ENCODE measurements at places on chromosomes 13 and 19.

- no peak for DNase-seq
Measured at GRCh38 chr19:42092350-42092749, 16.4 kb downstream of the ZNF574 start.

DNA sequence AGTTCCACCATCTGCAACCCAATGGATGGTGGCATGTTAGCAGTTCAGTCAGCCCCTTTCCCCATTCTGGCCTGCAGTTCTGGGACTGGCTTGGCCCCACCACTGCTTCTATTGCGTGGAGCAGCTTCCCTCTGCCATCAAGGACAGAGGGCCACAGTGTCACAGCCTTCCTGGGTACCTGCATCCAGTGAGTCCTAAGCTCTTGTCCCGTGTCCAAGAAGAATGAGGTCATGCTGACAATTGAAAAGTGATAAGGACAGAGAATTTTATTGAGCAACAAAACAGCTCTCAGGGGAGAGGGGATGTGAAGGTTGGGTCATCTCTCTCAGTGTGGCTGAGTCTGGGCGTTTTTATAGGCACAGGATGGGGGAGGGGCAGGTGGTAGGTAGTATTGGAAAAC is 33.5 kb upstream of the SIN3B start:
- DNase-seq, result no peak

GRCh38 chr19:33553530-33554310 is 32.1 kb upstream of the PEPD start:
- no peak for DNase-seq

- DNase-seq, result peak; percentile 69
Measured at GRCh38 chr13:112443995-112444311, 67.8 kb downstream of the SPACA7 start.

- DNase-seq, result no peak
Measured at GRCh38 chr13:29562786-29563438, 32.6 kb downstream of the SLC7A1 start.

GRCh38 chr13:24627090-24627714 is 53.0 kb upstream of the ATP12A start:
- no peak for DNase-seq

DNA sequence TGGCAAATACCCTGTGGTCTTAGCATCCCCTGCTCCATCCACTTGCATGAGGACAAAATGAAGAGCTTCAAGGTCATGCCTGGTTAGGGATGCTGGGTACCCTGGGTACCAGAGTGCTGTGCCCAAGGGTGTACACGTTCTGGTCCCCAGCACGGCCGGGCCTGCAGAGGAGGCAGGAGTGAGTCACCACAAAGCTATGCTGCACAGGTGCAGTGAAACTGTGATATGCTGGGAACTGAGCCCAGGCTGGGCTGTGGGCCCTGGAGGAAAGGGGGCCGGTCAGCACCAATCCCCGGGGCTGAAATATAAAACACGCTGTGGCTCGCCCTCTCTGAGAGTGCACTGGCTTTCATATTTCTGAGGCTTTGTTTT is 95.1 kb downstream of the TSHZ3 start:
- no peak for DNase-seq

- DNase-seq, result no peak
Measured at GRCh38 chr19:6697291-6697690, 23.2 kb downstream of the C3 start.

DNA sequence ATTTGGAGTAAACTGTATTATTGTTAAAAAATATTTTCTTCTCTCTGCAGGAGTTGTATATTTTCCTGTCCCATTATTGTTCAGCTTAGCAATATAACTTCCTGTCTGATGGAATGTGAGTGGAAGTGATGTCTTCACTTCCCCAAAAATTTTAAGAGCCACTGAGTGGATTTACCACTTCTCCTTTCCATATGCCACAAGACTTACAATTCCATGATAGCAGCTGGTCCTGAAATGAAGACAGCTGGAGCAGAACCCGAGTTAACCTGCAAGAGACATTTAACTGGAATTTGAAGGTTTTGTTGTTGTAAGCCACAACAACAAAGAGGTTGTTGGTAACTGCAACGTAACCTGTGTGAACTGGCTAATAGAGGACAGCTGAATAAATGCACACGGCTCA is 23.4 kb upstream of the TBC1D4 start:
- DNase-seq, result no peak

- no peak for DNase-seq
Measured at GRCh38 chr19:33957804-33958203, 161.1 kb downstream of the KCTD15 start.

GRCh38 chr13:37014609-37015008 is 14.0 kb downstream of the EXOSC8 start:
- no peak for DNase-seq

- no peak for DNase-seq
Measured at GRCh38 chr13:21232599-21232998, 56.1 kb downstream of the MRPL57 start.

GRCh38 chr19:57319869-57320179 is 448 bp upstream of the ZNF543 start:
- DNase-seq, result no peak

DNA sequence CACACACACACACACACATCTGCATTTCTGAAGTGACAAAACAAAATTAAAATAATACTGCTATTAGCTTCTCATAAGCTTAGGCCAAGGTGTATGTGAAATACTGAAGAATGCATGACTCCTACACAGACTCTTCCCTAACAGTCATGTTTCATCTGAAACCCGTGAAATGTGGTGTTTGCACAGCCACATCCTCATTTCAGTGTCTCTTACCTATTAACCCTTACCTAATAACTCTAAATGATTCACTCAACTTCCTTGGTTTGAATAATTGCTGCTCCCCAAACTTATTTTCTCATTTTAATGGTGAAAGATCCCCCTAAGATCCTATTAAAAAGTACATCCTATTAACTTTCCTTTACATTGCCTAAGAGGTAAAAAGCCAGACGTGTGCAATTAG is 117.6 kb downstream of the MIPEP start:
- no peak for DNase-seq

DNA sequence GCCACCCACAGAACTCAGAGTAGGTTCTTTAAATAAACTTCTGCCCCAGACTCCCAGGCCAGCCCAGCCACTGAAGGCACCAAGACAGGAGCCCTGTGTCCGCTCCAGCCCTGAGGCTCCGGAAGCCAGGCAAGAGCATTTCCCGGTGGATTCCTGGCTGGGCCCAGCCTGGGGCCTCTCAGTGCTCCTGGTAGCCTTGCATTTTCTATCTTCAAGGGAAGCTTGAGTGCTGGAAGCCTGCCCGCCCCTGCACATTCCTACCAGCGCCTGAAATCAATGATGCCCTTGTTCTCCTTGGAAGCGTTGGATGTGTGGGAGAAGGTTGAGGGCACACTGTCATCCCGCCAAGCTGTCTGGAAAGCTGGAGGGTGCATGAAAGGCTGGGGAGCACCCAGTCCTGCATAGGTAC is 70.3 kb downstream of the ALOX5AP start:
- no peak for DNase-seq

- DNase-seq, result no peak
Measured at GRCh38 chr13:85738696-85739320, 60.4 kb downstream of the SLITRK6 start.

DNA sequence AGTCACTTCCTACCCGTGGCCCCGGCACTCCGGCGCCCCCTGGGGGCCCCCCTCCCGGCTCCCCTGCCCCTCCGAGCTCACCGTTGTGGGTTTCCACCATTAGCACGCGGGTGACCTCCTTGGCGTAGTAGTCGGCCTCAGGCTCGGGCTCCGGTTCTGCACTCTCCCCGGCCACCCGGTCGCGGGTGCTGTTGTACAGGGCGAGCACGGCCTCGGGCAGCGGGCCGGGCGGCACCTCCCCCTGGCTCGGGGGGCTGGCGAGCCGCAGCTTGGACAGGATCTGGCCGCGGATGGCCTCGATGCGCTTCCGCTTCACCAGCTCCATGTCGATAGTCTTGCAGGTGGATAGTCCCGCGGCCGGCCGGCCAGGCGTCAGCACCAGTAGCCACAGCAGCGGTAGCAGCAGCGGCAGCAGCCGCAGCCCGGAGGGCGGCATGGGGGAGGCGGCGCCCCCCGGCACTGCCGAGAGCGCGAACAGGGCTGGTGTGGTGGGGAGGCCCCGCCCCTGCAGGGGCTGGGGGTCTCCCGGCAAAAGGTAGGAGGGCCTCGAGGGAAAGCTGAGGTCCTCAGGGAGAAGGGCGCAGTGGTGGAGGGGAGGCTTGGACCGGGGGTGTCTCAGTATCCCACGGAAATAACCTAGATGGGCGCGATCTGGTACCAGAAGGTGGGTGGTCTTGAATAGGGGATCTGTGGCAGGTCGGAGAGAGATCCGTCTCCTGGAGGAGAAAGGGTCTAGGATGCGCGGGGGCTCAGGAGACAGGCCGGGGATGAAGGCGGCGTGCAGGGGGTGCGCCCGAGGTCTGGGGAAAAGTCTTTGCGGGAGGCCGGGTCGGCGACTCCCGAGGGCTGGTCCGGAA is 885 bp downstream of the TGFB1 start:
- peak; percentile 89 for DNase-seq

- no peak for DNase-seq
Measured at GRCh38 chr19:17686023-17686521, 2.1 kb downstream of the UNC13A start.

DNA sequence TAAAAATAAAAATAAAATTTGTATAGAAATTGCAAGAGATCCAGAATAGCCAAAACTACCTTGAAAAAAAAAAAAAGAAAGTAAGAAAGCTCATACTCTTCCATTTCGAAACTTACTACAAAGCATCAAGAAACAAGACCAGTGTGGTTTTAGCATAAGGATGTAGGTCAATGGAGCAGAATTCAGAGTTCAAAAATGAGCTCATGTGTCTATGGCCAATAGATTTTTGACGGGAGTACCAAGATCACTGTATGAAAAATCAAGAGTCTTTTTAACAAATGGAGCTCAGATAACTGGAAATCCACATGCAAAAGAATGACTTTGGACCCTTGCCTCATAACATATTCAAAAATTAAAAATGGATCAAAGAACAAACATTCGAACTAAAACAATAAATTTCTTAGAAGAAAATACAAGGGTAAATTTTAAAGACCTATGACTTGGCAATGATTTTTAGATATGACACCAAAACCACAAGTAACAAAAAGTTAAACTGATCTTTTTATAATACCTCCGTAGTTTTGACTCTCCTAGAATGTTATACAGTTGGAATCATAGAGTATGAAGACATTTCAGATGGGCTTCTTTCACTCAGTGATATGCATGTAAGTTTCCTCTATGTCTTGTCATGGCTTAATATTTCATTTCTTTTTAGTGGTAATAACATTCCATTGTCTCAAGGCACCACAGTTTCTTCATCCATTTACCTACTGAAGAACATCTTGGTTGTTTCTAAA is 43.2 kb downstream of the KLF12 start:
- no peak for DNase-seq

DNA sequence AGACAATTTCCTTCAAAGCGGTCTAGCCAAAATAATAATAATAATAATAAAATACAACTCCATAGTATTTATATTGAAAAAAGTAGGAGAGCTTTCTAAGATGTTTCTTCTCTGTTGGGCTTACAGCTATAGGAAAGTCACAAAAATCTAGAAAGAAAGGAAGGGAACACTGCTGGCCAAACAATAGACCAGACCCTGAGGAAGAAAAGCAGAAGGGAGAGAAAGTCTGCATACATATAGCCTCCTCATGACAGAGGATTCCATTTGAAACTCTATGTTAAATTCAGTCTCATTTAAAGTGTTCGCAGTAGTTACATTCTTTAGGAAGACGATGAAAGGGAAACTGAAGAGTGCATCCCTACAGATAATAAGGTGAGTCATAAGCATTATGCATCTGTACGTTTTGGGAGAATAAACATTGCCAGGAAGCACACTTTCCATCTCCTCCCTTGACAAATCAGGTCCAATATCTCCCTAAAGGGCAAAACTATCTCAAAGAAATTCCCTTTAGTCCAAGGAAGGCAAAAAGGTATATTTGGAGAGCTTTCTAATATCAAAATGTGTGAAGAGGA is 86.5 kb downstream of the PCDH9 start:
- no peak for DNase-seq

GRCh38 chr13:40026174-40026585 is 370.7 kb downstream of the COG6 start:
- peak; percentile 66 for DNase-seq

DNA sequence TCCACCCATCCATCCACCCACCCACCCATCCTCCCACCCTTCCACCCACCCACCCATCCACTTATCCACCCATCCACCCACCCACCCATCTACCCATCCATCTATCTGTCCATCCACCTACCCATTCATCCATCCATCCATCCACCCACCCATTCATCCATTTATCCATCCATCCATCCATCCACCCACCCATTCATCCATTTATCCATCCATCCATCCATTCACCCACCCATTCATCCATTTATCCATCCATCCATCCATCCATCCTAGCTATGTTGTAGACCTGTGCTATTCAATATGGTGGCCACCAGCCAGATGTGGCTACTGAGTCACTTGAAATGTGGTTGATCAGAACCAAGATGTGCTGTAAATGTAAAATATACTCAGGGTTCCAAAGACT is 5.1 kb downstream of the CAMSAP3 start:
- DNase-seq, result no peak

GRCh38 chr19:43469160-43469480 is 3.7 kb upstream of the LYPD3 start:
- DNase-seq, result no peak

GRCh38 chr13:31184981-31185645 is 14.7 kb upstream of the B3GLCT start:
- DNase-seq, result no peak

- no peak for DNase-seq
Measured at GRCh38 chr13:64867856-64868255, 2362.3 kb downstream of the PCDH9 start.

DNA sequence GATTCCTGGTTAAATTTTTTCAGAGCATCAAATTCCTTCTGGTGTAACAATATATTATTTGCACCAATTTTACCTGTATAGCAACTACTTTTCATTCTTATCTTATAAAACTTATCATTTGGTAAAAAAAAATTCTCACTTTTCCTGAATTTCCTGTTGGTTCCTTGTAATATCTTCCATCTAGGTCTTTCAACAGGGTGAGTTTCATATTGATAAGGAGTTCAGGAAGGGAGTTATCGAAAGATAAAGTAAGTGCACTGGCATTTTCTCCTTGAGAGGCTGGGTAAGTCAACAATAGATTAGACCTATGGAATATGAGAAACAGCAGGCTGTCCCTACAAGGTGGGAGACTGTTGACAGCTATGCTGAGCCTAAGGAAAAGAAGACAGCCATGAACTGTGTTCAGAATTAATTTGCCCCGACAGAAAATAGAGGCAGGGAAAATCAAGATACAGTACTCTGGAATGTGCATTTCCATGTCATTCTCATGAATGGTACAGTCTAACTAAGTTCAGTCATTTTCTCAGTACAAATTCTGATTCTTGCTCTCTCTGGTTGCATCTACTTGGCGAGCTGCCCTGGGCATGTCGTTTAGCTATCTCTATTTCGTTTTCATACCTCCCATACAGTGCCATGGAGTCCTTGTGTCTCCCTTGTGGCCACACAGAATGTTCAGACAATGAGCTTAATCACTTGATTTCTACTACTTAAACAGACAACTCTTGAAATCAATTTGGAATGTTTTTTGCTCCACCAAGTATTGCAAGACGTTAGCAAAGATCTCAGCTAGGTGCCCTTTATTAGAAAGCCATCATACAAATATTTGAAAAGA is 9.9 kb downstream of the IGFL1 start:
- DNase-seq, result no peak

Data from activated T-cell treated with anti-CD3 and anti-CD28 coated beads, Interleukin-2, amount 50 U/mL, for 24 hours (primary cell).